ENCODE measurements at places on chromosomes 1 and 21.

GRCh38 chr1:241186716-241187115 is 170.3 kb downstream of the RGS7 start:
- DNase-seq, result no peak

DNA sequence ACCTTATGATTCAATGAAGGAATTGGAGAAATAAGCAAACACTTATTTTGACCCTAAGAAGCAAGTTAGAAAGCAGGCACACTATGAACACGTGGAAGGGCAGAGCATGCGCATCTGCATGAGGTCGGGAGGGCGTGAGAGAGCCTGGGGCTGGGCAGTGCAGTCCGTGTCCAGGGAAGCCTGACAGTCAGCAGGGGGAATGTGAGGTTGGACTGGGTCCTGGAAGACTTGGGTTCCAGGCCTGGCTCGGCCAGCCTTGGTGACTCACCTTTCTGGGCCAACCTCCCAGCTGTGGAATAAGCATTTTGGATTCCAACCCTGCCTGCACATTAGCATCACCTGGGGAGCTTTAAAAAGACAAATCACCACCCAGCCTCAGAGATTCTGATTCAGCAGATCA is 26.6 kb upstream of the LMX1A start:
- DNase-seq, result no peak

DNA sequence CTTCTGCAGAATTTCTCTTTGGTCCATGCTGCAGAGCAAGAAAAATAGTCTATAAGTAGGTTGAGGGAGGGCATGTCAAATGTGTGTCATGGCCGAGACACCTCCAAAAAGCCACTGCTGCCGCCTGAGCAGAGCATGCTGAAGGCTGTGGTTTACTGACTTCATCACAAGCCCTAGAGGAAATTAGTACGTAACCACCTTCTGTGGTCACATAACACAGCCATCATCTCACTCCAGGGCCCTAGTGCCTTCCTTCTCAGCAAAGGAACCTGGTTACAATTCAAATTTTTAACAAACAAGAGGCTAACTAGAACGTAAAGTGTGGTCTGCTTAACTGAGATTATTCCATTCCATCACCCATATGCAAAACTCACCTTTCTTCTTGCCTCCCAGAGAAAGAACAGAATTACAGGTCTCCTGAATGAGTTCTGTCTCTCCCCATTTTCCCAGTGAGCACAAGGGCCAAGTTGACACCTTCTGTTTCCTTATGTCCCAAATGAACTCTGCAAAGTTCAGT is at the start of gene PTPN22:
TSS of gene PTPN22 (minus strand) at position 116 of the 517 bp plus-strand sequence.
- DNase-seq, result no peak

- peak; percentile 40 for DNase-seq
These were observed 6.1 kb upstream of the IGFN1 start for GRCh38 chr1:201184307-201185122.

- peak; percentile 75 for DNase-seq
These were observed 2.8 kb upstream of the HPCAL4 start for GRCh38 chr1:39694026-39694425.

DNA sequence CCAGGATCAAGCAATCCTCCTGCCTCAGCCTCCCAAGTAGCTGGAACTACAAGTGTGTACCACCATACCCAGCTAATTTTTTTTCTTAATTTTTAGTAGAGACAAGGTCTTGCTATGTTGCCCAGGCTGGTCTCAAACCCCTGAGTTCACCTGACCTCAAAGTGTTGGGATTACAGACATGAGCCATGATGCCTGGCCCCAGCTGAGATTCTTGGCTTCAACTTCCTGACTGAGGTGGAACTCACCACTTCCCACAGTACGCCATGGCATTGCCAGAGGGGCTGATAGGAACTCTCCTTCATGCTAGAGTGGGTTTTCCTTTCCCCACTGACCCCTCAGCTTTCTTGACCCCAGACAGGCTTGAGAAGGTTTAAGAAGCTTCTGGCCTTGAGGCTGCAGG is 251.0 kb upstream of the CSF3R start:
- no peak for DNase-seq

DNA sequence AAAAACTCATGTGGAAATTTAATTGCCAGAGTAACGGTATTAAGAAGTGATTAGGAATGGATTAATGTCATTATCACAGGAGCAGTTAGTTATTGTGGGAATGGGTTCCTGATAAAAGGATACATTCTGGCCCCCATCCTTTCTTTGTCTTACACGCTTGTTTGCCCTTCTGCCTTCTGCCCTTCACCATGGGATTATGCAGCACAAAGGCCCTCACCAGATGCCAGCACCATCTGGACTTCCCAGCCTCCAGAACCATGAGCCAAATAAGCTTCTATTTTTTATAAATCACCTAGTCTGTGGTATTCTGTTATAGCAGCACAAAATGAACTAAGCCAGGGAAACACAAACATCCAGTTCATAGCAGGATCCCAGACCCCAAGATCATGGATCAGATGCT is 33.9 kb upstream of the POU2F1 start:
- no peak for DNase-seq

GRCh38 chr1:156417401-156418020 is 48.5 kb downstream of the RHBG start:
- no peak for DNase-seq

- DNase-seq, result no peak
These were observed 106.5 kb downstream of the DISC1 start for GRCh38 chr1:231733063-231733462.

- DNase-seq, result no peak
These were observed 61.4 kb upstream of the TNFSF18 start for GRCh38 chr1:173112129-173112528.

DNA sequence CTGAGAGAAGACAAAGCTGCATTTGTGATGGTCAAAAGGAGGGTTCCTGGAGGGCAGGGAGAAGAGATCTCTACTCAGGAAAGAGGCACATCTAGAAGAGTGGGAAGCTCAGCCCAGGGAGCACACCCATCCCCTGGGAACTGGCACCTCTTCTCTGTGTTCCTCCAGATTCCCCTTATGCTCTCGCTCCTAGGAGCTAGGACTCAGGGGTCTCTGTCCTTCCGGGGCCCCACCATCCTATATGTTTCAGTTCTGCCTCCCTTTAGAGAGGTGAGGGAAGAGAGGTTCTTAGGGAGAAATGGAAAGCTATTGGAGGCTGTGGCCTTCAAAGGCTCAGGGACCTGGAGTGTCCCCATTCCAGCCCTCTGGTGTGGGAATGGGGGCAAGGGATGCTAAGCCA is 4.6 kb upstream of the PPM1J start:
- no peak for DNase-seq

DNA sequence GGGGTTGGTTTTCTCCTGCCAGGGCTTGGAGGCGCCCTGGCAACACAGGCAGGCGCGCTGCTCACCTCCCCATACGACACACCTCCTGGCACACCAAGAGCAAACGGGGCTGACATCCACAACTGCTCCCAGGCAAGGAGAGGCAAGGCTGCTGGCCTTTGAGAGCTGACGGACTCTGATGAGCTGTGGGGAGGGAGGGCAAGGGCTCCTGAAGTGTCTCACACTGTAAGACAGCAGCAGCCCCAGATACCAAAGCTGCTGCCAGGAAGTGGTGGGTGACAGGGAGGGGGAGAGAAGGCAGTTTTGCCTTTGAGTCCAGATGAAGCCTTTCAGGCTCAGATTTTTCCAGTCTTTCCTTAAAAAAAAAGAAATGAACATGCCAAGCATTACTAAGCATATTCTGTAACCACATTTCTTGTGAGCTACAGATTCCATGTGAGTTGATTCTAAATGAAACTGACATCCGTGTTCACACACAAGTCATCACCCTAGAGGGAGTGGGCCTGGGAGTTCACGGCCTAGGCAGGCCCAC is 24.3 kb downstream of the PGBD5 start:
- DNase-seq, result no peak

- no peak for DNase-seq
These were observed 2.0 kb upstream of the SYT6 start for GRCh38 chr1:114155706-114156105.

- peak; percentile 93 for DNase-seq
These were observed 135.9 kb downstream of the HHAT start for GRCh38 chr1:210464519-210465039.

- DNase-seq, result no peak
These were observed 66.9 kb downstream of the TENT5C start for GRCh38 chr1:117672756-117673155.

GRCh38 chr1:229075217-229075616 is 195.7 kb upstream of the RAB4A start:
- DNase-seq, result no peak

DNA sequence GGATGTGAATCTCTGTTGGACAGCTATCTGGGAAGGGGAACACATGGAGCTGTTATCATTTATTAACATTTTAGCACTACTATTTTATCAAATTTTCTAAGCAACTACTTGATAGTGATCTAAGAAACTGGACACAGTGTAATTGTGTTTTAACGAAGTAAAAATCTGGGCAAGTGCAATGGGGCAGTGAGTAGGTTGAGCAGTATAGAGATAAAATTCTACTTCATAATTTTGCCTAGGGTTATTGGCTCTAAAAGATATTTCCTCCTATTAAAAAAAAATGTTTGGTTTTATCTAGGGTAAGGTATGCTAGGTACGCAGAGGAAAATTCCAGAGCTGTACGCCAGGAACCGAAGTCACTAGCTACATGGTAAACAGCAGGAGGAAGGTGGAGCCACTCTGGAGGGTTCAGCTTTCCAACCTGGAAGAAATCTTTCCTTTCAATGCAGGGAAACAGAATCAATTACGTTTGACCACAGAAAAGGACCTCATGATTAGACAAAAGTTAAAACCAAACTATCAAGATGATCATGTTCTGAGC is 43.3 kb downstream of the BCAR3 start:
- no peak for DNase-seq
